ENCODE measurements at places on chromosomes 7 and 10. TPM values are rescaled to one million over a fixed set of nuclear protein-coding genes. Genes with fewer than 3 reads are reported as not detected.

Gene ENTPD1
- total RNA-seq, result 6.4 TPM

Gene SPAM1
- not detected for total RNA-seq

Gene GJD4
- not detected for total RNA-seq

Gene SGCE
- 55.8 TPM for total RNA-seq

Gene LIPF
- total RNA-seq, result not detected

Gene CYP2C19
- total RNA-seq, result 0.37 TPM

Gene MRPS17
- total RNA-seq, result 10.6 TPM

Gene TCAF2
- total RNA-seq, result 0.19 TPM

Data from liver (tissue), 10 donors.